ENCODE measurements at places on chromosomes 4 and X.

DNA sequence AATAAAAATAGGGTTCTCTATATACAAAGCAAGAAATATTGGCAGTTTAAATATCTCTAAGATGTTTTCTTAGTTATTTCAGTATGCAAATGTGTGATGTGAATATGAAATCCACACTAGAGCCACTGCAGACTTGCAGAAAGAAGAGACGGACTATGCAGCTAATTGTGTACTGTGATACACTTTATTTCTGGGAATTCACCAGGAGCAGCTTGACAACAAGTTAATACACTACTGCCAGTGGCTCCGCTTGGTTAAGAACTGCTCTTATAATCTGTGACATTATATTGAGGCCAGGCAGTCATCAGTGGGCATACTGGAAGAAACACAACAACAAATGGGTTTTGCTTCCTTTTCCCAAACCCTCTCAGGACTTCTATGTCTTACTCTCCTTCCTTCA, 172.0 kb downstream of the FBXW7 start:
- no peak for DNase-seq

DNA sequence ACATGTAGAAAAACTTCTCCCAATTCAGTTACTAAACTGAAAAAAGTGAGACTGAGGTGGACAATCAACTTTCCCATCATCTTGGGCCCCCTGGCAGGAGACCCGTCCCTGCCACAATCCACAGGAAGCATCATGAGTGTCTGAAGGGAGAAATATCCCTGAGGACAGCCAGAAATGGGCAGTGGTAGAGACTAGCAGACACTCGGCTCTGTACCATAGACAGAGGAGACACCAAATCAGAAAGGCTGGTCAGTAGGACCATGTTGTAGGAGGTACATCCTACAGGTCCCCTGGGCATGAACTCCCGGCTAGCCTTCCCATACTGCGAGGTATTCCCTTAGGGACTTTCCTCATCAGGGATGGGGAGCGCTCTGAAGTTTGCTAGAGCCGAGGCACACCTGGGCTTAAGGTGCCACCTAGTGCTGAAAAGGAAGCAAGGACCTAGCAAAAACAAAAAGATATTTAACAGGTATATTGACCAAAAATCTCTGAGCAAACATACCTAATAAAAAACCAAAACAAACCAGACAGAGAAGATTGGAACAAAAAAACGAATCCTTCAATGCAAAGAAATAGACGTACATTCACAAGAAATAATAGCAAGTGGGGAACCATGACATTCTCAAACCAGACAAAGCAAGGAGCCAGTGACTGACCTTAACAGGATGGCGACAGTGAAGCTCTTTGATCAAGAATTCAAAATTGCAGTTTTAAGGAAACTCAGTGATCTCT, 55.6 kb downstream of the HAUS3 start:
- no peak for DNase-seq

- no peak for DNase-seq
These were observed 26.0 kb downstream of the AMTN start for GRCh38 chr4:70544279-70544868.

- peak; percentile 69 for DNase-seq
These were observed 3.9 kb upstream of the SYN1 start for GRCh38 chrX:47623540-47624027.

GRCh38 chrX:151871244-151871643, 41.4 kb upstream of the MAGEA4 start:
- no peak for DNase-seq

Data from heart left ventricle (tissue), 16 donors.